ENCODE measurements at places on chromosomes 2 and 18. TPM values are rescaled to one million over a fixed set of nuclear protein-coding genes. Genes with fewer than 3 reads are reported as not detected.
A peak's percentile ranks its signal among the peaks of the same experiment; 100 is the strongest.

GRCh38 chr2:232348936-232349335, 29.6 kb upstream of the ALPP start:
- DNase-seq = no peak

GRCh38 chr2:152432206-152432653, 97.3 kb downstream of the FMNL2 start:
- peak; percentile 66 for DNase-seq

- peak; percentile 80 for DNase-seq
Measured at GRCh38 chr2:70133491-70134322, 46.4 kb downstream of the PCBP1 start.

- DNase-seq = no peak
Measured at GRCh38 chr2:11824901-11825828, 78.7 kb downstream of the LPIN1 start.

DNA sequence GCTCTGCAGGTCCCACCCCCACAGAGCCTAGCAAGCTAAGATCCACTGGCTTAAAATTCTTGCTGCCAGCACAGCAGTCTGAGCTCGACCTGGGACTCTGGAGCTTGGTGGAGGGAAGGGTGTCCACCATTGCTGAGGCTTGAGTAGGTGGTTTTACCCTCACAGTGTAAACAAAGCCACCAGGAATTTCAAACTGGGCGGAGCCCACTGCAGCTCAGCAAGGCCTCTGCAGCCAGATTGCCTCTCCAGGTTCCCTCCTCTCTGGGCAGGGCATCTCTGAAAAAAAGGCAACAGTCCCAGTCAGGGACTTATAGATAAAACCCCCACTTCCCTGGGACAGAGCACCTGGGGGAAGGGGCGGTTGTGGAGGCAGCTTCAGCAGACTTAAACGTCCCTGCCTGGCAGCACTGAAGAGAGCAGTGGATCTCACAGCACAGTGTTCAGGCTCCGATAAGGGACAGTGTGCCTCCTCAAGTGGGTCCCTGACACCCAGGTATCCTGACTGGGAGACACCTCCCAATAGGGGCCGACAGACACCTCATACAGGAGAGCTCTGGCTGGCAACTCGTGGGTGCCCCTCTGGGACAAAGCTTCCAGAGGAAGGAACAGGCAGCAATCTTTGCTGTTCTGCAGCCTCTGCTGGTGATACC, 20.0 kb upstream of the NEMP2 start:
- no peak for DNase-seq

DNA sequence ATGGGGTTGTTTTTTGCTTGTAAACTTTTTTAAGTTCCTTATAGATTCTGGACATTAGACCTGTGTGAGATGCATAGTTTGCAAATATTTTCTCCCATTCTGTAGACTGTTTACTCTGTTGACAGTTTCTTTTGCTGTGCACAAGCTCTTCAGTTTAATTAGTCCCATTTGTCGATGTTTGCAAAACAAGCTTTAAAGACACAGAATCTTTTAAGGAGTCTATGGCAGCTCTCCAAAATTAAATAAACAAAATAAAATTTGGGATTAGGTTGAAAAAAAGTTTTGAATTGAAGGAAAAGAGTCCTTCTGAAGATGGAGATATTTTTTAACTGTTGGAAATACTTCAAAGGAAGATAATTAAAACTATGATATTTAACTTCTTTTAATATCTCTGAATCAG, 88.8 kb downstream of the MAP3K20 start:
- DNase-seq = no peak

- DNase-seq = peak; percentile 12
Measured at GRCh38 chr18:6370886-6371635, 43.6 kb downstream of the L3MBTL4 start.

- DNase-seq = no peak
Measured at GRCh38 chr18:11073971-11074370, 75.4 kb downstream of the PIEZO2 start.

GRCh38 chr2:48865704-48866103, 110.2 kb upstream of the LHCGR start:
- no peak for DNase-seq

GRCh38 chr2:239375278-239376061, 25.4 kb downstream of the HDAC4 start:
- DNase-seq = no peak

DNA sequence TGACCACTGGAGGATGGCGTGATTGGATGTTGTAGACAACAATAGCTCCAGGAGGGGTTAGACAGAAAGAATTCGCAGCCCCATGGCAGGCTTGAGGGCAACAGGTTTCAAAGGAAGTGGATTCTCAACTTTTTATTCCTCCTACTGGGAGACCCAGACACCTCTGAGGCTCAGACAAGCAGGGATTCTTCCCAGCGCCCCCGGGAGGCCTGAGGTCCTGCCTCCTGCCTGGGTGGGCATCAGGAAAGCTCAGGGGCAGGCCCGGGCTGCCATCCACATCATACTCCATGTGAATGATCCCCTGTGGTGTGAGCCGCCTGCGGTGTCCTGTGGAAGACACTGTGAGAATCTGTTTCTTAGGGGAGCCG, 203.5 kb downstream of the CYP26B1 start:
- no peak for DNase-seq

GRCh38 chr2:110881908-110882307, 149.5 kb downstream of the ACOXL start:
- DNase-seq = no peak

- DNase-seq = peak; percentile 82
Measured at GRCh38 chr2:69278366-69278765, 108.7 kb downstream of the GFPT1 start.

- DNase-seq = no peak
Measured at GRCh38 chr2:99152199-99152895, 2.4 kb downstream of the TSGA10 start.

DNA sequence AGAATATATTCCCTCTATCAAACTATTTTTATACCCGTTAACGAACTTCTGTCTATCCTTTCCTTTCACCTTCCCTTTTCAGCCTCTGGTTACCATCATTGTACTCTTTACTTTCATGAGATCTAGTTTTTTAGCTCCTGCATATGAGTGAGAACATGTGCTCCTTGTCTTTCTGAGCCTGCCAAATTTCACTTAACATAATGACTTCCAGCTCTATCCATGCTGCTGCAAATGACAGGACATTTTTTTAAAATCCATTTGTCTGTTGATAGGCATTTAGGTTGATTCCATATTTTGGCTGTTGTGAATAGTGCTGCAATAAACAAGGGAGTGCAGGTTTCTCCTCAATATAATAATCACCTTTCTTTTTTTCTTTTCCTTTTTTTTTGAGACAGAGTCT, 8.2 kb upstream of the CCDC195 start:
- no peak for DNase-seq

GRCh38 chr2:231935207-231935524, 9.0 kb upstream of the NPPC start:
- DNase-seq = no peak

DNA sequence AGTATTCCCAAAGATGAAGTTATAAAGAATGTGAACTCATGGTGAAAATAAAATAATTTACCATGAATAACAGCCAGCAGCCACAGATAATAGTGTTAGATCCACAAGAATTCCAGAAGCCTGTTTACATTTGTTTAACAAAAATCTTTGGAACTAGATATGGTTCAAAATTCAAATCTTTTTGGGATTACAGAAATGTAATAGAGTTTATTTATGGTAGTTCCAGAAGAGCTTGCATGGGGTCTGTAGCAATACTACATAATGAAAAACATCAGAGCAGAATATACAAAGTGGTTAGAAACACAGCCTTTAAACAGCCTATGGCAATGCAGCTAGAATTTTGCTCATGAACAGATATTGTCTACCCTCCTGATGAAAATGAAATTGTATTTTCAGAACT, 179.1 kb downstream of the RDH14 start:
- DNase-seq = no peak

DNA sequence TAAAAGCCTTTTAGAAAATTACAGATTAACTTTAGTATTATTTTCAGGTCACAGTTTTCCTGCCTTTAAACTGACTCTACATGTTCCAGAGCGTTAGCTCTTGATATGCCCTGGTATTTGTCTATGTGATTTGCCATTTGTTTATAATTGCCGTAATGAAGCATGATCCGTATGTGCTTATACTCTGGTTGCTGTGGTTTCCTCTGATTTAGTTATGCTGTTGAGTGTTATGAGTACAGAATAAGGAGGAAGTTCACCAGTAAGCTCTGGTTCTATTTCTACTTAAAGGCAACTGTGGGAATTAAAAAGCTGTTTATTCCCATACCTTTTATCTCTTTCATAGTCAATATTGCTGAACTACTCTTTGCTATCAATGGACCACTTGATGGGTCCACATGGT, 123.5 kb downstream of the OSBPL6 start:
- no peak for DNase-seq

- DNase-seq = no peak
Measured at GRCh38 chr2:163319006-163319405, 416.8 kb downstream of the FIGN start.

DNA sequence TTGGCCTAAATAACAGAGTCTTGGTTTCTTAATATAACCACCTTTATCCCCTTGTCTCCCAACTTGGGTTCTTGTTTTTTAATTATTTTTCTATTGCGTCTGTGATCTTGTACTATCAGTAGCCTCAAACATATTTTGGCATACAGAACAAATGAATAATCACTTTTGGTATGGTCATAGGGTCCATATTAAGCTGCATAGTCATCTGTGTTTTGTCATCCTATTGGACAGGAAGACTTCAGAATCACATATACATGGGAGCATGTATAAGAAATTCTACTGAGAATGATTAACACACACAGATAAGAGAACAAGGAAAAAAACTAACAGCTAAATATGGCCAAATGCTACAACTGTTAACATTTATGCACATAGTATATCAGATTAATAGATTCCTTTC, 126.0 kb downstream of the MEP1B start:
- DNase-seq = no peak

DNA sequence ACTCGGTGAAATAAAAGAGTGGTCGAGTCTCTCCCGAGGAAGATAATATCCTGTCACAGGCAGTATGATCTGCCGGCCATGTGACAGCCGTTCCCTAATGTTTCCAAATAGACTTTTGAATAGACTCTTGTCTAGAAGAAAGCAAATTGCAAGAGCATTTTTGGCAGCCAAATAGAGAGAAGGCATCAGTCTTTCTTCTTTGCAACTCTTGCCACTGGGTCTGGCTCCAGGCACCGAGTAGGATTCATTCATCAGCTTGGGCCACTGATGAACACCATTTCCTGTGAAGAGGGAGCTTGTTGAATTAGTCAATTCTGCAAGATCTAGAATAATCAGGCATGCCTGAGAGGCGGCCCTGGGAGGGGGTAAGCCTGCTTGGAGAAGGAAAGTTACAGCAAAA, 165.6 kb downstream of the KLHL29 start:
- no peak for DNase-seq

- DNase-seq = no peak
Measured at GRCh38 chr2:220104871-220105351, 477.5 kb downstream of the SLC4A3 start.

DNA sequence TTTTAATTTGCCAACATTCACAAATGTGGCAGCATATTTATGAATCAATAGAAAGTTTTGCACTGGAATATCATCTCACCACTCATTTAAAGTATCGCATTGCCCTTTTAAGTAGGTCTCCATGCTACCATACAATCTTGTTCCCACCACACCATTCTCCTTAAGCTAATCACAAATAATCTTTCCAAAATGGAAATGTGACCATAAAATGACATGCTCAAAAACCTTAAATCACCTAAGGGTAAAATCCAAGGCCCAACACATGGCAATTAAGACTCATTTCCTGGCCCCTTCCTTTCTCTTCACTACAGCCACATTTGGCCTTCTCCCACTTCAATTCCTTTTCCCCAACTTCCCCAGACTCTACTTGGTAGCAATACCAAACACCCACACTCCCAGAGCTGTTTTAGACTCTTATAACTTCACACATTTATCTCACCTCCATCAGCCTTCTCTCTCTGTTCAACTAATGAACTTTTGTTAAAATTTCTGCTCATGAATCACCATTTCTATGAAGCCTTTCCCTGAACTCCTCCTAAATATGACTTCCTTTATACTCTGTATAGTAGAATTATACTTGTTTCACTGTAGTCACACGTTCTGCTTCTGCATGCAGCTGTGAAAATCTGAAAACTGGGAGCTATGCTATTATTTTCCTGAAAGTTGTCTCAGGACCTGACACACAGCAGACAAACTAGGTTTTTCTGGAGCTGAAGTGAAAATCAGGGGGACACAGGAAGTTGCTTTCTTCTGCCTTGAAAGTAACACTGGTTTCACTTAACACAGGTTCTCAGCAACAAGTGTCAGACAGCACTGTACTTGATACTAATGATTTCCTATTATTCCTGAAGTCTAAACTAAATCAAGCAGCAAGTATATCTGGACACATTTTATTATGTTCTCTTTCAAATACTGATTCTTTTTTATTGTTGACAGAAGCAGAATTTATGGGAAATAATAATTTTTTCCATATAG, 303.9 kb downstream of the ZEB2 start:
- peak; percentile 26 for DNase-seq

DNA sequence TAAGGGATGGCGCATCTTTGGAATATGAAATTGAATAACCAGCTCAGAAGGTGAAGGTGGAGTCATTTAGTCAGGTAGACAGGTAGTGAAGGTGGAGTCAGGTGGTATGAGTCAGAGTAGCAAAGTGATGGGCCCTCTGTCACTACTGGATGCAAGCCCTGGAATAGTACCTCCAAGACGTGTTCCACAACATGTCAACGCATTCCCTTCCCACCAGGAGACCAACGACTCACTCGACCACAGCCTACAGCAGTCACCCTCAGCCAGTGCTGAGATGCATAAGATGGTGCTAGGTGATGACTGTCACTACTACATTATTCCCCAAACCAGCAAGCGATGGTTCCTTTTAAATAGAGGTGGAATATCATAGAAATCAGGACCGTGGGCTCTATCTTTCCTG, 6.8 kb downstream of the CPLX4 start:
- DNase-seq = no peak

GRCh38 chr2:39338502-39338901, 94.7 kb upstream of the CDKL4 start:
- DNase-seq = no peak

GRCh38 chr2:190533968-190534309, 583 bp downstream of the NEMP2 start:
- no peak for DNase-seq

DNA sequence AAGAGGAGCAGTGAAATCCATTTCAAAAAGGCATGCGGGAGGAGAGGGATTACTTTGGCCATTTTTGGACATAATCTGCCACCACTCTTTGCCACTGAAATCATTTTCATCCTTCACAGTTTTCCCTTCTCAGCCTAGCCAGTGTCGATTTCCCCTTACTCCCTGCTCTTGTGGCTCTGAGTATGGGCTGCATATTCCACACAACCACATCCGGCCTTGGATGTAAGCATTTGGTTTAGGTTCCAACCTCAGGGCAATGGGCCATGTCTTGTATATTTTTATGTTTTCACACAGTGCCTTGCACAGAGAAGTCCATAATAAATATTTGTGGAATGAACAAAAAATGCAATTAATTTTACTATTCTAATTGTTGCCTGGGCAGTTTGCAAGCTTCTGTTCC, 7.7 kb upstream of the SERPINE2 start:
- DNase-seq = no peak

Gene UGT1A10
- not detected for total RNA-seq

Gene CCDC88A
- total RNA-seq = 25.5 TPM

Gene TTR
- total RNA-seq = not detected

Gene COL4A4
- under 0.01 TPM for total RNA-seq

Gene GPR35
- total RNA-seq = not detected

Gene KIF1A
- under 0.01 TPM for total RNA-seq

Gene DES
- not detected for total RNA-seq

Gene CHST9
- not detected for total RNA-seq

Gene TRIM43B
- total RNA-seq = not detected

Gene MOGAT1
- not detected for total RNA-seq

Gene RETREG2
- 41.2 TPM for total RNA-seq

Gene GCKR
- total RNA-seq = not detected

Gene LHCGR
- total RNA-seq = not detected

Gene EIPR1
- 30.1 TPM for total RNA-seq

Gene SERPINB4
- not detected for total RNA-seq

Gene FOXD4L1
- total RNA-seq = under 0.01 TPM

Gene FAM237A
- total RNA-seq = not detected
